ENCODE measurements at places on chromosomes 2 and 18.

GRCh38 chr18:64032312-64032711, 62.4 kb downstream of the SERPINB8 start:
- no peak for DNase-seq

GRCh38 chr2:171882089-171882769, 11.8 kb downstream of the SLC25A12 start:
- DNase-seq: no peak

GRCh38 chr18:76371301-76372203, 123.5 kb downstream of the ZNF516 start:
- DNase-seq: no peak

GRCh38 chr2:17177088-17177487, 341.2 kb downstream of the RAD51AP2 start:
- no peak for DNase-seq

DNA sequence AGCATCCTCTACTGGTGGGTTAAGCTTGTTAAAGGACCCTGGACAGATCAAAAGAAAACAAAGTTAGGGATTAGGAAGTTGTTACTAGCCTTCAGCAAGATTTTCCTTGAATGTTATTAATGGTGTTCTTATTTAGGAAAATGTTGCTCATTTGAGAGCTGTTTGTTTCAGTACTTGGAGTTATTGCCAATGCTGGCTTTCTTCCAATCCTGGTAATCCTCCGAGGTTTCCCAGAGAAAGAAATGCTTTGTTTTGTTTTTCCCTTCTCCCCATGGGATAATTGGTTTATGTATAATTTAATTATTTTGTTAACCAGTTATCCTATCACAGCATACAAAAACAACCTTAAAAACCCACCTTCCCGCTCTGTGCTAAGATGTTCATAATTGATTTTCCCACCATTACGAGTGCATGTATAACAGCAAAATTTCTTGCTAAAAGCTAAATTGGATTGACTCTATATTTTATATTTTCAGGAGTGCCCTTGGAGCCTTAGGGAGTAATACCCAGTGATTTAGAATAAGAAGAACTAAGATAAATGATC, 79.8 kb downstream of the MGAT5 start:
- DNase-seq: no peak

GRCh38 chr18:74012954-74013630, 134.5 kb downstream of the FBXO15 start:
- DNase-seq: no peak

GRCh38 chr2:170843656-170844055, 27.0 kb downstream of the GAD1 start:
- DNase-seq: no peak

GRCh38 chr2:66683599-66683998, 248.7 kb downstream of the MEIS1 start:
- no peak for DNase-seq

DNA sequence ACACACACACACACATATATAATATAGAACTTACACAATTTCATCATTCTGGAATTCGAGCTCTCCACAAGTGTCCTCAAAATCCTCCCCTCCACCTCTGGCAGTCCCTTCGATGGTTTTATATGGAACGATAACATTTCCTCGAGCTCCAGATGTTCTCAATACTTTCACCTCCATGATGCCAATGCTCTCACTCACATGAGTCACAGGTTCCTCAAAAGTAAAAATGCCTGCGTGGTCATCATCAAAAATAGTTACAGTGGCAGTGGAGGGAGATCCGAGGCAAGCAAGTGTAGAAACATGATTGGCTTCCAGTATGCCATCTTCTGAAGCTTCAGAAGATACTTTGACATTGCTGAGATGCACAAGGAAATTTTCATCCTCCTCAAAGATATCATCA, 23.5 kb downstream of the SLC8A1 start:
- DNase-seq: no peak

- no peak for DNase-seq
Observed at GRCh38 chr18:73621091-73621490, 526.5 kb downstream of the FBXO15 start.

- DNase-seq: no peak
Observed at GRCh38 chr2:240636563-240637115, 11.4 kb downstream of the GPR35 start.

DNA sequence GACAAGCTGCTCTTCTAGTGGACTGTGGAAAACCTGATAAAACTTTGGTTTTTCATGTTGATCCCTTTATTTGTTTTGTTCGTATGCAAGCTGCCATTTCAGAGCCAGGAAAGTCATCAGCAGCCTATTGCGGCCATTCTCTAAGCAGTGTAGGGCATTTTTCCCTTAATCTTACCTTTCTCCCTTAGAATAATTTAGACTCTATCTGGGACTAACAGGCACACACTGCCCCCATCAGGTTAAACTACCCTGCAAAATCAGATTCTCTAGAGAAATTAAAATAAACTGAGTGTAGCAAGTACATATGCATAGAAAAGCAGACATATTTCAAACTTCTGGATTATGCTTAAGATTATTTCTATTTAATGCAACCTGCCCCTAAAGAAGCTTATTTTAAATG, 347.5 kb downstream of the METTL4 start:
- no peak for DNase-seq

DNA sequence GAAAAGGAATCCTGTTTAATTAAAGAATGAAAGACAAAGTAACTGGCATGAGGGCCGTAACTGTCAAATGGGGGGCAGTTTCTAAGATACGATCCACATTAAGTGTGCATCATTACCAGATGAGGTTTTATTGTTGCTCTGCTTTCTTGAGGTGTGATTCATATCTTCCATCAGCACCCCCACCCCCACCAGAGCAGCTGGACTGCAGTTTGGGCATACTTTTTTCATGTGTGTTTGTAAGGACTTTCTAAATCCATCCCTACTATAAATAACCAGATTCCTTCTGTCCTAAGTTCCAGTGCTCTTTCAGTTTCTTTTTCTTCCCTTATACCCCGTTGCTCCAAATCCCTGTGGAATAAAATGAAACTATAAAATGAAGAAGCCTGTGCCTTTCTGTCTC, 142.1 kb downstream of the CDCA7 start:
- no peak for DNase-seq

DNA sequence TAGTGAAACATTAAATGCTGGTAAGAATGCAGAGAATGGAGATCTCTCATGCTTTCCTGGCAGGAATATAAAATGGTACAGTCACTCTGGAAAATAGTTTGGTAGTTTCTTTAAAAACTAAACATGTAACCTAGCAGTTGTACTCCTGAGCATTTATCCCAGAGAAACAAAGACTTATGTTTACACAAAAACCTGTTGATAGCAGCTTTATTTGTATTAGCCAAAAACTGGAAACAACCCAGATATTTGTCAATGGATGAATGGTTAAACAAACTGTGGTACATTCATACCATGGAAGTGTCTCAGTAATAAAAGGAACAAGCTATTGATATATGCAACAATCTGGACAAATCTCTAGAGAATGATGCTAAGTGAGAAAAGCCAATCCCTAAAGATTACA, 81.7 kb upstream of the CTAGE1 start:
- no peak for DNase-seq

- DNase-seq: no peak
Observed at GRCh38 chr2:128308284-128308731, 10.4 kb downstream of the HS6ST1 start.

DNA sequence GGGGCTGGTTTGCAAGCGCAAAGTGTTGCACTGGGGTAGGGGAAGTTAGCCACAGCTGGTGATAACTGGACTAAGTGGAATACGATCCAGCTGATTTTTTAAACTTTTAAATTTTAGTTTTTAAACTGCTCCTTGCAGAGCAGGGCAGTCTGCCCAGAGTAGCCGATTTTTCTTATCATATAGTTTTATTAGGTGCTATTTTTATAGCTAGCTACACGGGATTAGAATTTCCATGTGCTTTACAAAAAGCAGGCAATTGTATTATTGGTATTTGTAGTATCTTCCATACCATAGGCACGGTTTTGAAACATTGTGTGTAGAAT, 9.6 kb downstream of the CPLX4 start:
- no peak for DNase-seq

DNA sequence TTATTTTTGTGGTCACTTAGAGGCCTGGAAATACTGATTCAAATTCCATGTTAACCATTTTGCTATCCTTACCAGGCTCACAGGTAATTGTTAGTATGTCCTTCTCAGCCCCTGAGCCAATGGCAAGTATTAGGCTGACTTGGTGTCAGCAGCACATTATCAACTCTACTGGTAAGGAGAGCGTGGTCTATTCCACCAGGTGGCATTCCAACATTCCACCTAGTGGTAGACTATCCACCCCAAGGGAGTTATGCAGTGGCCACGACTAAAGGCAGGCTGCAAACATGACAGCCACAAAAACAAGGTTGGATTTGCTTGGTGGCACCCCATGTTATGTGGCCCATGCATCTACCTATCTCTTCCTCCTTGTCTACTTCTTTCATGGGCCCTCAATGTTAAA, 31.8 kb upstream of the GCC2 start:
- DNase-seq: no peak

- no peak for DNase-seq
Observed at GRCh38 chr18:74179623-74180199, 31.4 kb downstream of the TIMM21 start.

DNA sequence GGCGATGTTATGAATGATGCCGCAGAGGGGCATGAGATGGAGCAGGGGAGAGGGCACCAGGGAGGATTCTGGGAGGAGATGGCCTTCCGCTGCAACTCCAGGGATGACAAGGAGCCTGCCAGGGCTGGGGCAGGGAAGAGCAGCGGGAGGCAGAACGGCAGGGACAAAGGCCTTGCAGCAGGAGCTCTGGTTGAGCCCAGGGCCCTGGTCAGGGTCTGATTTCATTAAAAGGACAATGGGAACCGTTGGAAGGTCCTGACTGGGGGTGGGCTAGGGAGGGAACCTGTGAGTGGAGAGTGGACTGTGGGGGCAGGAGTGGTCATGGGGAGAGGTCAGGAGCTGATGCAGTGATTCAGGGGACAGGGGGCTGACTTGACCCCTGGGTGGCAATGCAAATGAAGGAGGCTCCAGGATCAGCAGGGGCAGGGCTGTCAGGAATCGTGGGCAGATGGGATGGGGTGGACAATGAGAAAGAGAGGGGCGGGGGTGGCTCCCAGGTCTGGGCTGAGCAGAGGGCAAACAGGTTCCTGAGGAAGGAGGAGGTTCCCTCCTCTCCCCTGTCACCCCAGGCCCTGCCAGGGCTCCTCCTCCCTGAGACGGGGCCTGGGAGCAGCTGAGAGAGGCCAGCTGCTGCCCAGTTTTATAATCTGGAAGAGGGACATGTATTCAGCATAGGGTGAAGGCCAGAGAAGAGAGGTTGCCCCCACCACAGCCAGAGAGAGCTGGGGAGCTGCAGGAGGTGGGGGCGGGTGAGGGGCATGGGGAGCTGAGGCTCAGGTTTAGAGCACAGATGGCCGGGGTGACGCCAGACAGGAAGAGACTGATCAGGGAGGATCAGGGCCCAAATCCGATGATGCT, 7.3 kb upstream of the DUSP2 start:
- no peak for DNase-seq

DNA sequence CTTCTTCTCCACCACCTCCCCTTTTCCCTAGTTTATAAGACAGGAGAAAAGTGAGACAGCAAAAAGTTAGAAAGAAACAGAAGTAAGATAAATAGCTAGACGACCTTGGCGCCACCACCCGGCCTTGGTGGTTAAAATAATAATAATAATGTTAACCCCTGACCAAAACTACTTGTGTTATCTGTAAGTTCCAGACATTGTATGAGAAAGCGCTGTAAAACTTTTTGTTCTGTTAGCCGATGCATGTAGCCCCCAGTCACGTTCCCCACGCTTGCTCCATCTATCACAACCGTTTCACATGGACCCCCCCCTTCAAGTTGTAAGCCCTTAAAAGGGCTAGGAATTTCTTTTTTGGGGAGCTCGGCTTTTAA, 1.5 kb upstream of the BUB1 start:
- DNase-seq: no peak

GRCh38 chr2:12227941-12228608, 481.6 kb downstream of the LPIN1 start:
- DNase-seq: no peak

- no peak for DNase-seq
Observed at GRCh38 chr2:99880148-99880963, 262.0 kb downstream of the AFF3 start.

DNA sequence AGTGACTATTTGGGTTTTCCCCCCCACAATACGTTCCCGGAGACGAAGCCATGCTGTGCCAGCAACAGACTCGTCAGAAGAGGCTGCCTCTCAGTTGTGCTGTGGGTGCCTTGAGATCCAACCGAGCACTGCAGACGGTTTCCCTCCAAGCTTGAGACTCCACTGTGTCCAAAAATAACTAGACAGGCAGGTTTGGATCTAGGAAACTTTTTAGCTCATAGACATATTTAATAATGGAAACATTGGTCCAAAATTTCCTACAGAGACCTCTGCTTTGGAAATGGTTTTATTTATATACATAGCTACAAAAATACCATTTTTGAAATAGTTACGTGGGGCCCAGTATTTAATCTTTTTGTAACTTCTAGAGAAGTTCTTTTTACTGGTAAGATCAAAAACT, 63.1 kb upstream of the SPATS2L start:
- no peak for DNase-seq

GRCh38 chr2:216855605-216856004, 4.3 kb downstream of the TNP1 start:
- no peak for DNase-seq

DNA sequence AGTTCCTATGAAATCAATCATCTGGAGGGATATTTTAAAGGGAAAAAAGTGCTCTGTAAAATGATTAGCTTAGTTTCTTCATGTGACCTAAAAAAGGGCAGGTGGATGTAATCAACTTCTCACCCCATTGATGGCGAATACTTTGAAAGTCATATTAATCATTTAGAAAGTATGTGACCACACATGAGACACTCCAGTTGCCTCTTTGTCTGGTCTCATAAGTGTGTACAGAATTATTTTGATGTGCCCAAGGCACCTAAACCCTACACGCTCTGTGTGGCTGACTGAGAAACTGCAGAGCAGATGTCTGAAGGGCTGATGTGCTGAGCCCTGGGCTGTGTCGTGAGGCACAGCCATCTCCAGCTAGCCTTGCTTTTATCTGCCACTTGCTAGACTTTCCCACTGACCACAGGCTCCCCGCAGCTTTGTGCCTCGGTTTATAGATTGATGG, 26.9 kb downstream of the SGPP2 start:
- no peak for DNase-seq

All from NCI-H510A treated with DMSO at 0.1 percent for 48 hours (cell line).